ENCODE measurements at places on chromosomes 12 and 14.

DNA sequence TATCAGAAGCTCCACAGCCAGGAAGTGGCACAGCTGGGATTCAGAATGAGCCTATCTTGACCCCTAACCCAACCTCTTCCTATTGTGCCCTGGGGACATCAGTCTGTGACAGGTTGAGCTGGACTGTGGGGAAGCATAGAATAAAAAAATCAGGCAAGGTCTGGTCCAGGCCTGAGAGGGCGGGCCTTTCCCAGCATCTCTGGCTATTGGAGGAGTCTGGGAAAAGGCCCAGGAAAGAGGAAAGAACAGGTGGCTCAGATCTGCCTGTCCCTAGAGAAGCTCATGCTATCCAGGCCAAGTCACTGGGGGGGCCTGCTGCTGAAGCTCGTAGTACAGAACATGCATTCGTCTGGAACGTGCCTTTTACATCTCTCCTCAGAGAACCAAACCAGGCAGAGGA lies 100.5 kb downstream of the PPM1H start:
- no peak for DNase-seq

DNA sequence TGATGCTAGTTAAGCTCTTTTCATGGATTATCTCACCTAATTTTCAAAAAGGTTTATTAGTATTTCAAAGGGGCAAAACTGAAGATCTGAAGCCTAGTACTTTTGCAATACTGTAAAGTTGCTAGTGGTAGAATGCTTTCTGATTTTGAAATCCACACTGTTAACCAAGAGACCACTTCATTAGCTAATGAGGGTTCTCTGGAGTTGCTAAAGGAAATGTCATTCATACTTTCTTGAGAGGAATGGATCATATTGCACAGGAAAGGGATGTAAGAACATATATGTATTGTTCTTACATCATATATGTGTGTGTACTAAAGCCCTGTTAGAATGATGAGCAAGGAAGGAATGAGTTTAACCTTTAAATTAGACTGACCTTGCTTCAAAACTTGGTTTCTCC lies 39.0 kb upstream of the LDHB start:
- peak; percentile 34 for DNase-seq

GRCh38 chr12:57237596-57237931 lies 8.1 kb downstream of the SHMT2 start:
- no peak for DNase-seq

DNA sequence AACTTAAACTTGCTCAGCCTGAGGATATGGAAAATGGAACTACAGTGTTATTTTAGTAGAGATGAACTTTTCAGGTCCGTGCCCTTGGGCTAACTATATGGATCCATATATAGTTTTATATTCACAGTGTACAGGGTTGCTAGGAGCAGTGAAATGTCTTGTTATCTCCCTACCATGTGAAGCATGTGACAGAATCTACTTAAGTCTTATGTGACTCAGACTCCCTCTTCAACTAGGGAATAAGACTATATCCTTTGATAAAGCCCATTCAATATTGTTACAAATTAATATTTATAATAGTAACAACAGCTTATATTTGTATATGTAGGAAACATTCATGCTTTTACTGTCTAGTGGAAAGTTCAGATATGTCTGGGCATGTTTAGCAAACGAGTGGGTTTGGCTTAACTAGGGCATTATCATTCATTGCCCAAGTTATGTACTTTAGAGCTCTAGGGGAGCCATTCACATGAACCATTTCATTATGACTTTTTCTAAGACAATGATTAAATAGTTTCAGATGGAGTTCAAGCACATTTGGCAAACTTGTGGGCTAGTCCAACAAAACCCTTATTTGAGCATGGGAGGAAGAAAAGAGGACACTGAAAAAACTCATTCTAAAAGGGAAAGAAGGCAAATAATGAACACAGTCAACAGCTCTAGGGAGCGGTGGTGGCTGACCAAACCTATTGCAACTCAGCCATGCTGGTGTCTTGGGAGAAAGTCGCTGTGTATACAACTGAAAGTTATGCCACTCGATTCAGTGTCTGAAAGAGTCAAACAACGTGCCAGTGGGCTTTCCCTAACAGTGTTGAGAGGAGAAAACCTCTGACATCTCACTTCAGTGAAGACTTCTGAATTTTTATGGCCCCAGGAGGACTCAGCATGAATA lies 305.9 kb upstream of the G2E3 start:
- DNase-seq = no peak

- DNase-seq = no peak
Measured at GRCh38 chr12:3530548-3530947, 39.5 kb downstream of the PRMT8 start.

DNA sequence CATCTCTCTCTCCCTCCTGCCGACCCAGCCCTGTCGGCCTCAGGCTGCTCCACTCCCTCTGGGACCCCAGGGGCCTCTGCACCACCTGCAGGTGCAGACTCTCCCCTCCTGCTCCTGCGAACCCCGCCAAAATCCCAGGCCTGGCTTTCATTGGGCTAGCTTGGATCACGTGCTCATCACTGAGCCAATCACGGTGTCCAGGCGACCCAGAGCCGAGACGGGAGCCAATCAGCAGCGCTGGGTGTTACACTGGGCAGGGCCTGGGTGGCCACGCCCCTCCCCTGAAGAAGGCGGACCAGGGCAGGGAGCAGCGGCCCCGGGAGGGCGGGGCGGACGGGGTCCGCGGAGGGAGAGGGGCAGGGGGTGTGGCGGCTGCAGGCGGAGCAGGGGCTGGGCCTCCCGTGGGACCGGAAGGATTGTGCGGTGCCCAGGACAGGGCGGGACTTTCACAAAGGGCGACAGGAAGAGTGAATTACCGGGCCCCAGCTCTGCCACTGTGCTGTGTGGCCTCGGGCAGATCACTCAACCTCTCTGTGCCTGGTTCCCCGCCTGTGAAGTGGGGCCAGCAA lies 66.6 kb upstream of the FBRSL1 start:
- DNase-seq = no peak

GRCh38 chr12:52123487-52124186 lies 44.1 kb downstream of the SMIM41 start:
- DNase-seq = no peak

DNA sequence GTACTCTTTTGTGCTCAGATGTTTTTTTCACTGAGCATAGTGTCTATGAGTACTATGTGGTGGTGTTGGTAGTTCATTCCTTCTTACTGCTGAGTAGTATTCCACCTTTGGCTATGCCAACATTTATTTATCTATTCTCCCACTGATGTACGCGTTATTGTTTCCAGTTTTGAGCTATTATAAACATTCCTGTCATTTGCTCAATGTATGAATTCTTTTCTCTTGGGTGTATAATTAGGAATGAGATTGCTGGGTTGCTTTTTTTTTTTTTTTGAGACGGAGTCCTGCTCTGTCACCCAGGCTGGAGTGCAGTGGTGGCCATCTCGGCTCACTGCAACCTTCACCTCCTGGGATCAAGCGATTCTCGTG lies 37.5 kb upstream of the SLC2A3 start:
- DNase-seq = no peak

- DNase-seq = no peak
Measured at GRCh38 chr12:89523843-89524540, 604 bp downstream of the GALNT4 start.

DNA sequence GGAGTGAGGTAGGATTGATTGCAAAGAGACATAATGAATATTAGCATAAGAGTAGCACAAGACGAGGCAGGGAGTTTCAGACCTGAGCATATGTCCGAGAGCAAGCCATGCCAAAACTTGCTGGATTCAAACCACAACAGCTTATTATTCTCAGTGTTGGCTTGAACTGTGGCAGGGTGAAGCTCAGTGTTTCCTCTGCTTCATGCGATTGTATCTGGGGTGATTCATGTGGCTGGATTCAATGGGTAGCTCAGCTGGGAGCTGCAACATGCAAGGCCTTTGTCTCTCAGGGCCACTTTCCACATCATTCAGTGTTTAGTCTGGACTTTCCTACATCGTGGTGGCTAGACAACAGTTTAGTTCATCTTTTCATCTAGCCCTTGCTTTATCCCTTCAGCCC lies 22.1 kb upstream of the E2F7 start:
- peak; percentile 68 for DNase-seq

DNA sequence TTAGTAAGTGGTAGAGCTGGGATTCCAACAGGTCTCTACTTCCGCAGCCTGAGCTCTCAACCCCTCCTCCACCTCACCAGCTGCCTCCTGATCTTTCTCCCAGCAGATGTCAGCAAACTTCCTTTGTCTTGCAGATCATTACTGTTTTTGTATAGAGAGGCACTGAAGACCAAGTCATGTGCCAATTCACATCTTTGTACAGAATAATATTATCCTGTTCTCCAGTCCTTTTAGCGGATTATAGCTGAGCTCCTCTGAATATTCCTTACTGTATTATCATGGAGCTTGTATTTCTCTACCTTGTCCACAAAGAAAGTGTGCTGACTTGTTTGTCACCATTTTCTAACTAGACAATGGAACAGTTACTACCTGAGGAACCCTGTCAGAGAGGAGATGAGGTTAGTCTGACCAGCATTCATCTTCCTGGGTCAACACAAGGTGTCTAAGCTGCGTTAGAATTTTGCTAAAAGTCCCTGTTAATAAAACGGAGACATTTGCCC lies 142.3 kb upstream of the ARHGAP5 start:
- DNase-seq = peak; percentile 68

DNA sequence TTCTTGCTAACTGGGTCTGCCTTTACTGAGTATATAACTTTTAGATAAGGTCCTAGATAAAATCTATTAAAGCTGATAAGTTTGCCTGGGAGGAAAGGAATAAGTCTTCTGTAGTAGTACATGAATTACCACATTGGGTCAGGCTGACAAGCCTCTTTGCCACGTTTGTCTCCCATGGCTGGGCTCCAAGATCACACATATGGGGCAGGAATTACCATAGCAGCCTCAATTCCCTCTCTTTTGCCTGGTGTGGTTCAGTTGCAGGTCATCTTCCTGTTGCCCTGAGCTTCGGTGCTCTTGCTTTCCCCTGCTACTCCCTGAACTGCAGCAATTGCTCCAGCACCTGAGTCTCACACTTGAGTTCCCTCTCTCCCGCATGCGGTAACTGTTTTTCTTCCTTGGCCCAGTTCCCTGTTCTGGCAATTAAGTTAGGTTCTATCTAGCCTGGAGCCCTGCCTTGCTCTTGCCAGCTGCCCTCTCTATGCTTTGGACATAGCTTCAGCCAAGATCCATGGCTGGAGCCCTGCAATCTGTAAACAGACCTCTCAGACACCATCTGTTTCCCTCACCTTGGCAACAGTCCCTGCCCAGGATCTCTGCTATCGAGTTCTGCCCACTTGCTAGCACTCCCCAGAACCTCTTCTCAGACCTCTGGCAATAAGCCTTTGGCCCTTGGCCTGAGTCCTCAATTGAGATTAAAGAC lies 5.8 kb upstream of the GLT8D2 start:
- DNase-seq = no peak

DNA sequence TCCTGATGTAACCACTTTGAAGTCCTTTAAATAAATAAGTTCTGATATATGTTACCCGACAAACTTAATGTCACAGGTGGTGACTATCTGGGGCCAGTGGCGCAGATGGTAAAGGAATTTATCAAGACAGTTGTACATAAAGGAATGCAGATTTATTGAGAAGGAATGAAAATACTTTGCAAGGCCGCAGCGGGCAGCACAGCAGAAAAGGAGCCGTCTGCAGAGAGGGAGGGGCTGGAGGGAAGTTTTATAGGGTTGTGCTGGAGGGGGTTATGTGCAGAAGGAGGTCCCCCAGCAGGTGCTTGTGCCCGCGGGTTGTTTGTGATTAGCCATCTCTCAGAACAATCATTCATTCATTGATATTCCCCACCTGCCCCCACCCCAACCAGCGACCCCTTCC lies 17.4 kb downstream of the GPRC5D start:
- no peak for DNase-seq

DNA sequence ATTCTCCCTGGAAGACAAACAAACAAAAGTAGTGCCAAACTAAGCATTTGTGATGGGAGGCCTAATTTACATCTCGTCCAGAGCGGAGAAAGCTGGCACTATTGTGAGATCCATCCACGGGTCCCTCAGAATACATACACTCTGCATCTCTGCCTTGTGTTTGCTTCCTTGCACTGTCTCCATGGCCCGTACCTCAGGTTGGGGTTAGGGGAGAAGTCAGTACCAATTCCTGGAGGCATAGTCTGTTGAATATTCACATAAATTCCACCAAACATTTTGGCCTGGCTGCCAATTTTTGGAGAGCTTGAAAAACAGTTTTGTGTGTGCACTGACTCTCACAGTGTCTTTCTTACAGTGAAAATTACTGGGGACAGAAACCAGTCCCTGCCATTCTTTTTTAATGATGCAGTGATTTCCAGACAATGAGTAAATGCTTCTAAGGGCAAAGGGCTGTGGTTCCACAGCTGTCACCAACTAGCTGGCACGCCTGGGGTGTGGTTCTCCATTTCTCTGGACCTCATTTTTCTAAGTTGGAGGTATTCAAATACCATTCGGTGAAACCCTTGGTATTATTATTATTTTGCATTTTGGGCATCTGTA lies 119.7 kb upstream of the HIF1A start:
- DNase-seq = no peak

Data from fibroblast of skin of right quadriceps (primary cell).